ENCODE measurements at places on chromosomes 2 and 18.

- no peak for DNase-seq
Observed at GRCh38 chr2:219457784-219458369, 23.2 kb downstream of the SPEG start.

DNA sequence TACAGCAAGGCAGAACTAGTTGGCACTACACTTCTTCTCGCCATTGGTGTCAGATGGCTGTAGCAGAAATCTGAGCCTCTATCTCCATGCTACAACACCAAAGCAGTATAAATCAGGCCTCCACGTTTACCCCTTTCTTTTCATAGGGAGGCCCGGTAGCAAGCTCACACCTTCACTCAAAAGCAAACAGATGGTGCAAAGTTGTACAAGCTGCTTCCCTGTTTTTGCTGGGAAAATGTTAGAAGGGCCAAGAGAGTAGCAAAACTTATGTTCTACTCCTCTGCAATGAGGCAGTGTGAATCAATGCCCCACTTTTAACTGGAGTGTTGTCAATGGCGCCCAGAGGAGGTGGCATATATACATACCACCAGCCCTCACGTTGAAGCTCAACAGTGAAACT is 369.6 kb upstream of the NRXN1 start:
- no peak for DNase-seq

DNA sequence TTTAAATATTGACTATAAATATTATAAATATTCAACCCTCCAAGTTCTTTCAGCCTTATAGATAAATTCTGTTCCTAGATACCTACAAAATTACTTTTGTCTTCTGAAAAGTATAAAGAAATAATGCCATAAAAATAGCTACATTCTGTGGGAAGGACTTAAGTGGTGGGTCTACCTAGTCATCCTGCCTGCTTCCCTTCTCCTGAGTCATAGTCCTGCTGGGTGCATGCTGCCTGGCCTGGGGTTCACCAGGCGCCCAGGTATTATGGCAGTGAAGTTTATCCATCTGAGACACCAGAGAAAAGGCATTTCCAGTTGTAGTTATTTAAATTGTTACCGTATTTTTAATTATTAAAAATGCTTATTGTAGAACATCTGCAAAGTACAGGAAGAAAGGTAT is 167.5 kb downstream of the SLC39A10 start:
- DNase-seq: no peak

DNA sequence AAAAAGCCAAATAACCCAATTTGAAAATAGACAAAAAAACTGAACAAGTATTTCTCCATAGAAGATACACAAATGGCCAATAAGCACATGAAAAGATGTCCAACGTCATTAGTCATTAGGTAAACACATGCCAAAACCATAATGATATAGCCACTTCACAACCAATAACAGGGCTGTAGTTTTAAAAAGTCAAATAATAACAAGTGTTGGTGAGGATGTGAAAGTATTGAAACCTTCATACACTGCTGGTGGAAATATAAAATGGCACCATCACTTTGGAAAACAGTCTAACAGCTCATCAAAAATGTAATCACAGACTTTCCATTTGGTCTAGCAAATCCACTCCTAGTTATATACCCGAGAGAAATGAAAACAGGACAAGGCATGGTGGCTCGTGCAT is 144.2 kb upstream of the CYP1B1 start:
- no peak for DNase-seq

GRCh38 chr2:233462826-233463470 is 103.6 kb downstream of the USP40 start:
- no peak for DNase-seq

DNA sequence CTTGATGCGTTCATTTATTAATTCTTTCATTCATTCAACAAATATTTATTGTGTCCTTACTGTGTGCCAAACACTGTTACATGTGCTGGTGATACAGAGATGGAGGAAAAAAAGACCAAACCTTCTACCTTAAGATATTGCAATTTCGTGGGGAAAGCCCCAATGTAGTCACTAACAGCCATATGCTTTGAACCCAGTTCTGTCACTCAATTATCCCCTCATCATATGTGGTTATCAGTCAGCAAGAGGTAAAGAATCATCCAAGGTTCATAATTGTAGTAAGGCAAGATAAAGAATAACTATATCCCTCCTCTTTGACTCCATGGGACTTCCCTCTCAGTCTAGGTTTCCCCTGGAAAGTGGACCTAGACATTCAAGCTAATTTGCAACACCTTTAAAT is 1185.6 kb upstream of the CELF4 start:
- no peak for DNase-seq

DNA sequence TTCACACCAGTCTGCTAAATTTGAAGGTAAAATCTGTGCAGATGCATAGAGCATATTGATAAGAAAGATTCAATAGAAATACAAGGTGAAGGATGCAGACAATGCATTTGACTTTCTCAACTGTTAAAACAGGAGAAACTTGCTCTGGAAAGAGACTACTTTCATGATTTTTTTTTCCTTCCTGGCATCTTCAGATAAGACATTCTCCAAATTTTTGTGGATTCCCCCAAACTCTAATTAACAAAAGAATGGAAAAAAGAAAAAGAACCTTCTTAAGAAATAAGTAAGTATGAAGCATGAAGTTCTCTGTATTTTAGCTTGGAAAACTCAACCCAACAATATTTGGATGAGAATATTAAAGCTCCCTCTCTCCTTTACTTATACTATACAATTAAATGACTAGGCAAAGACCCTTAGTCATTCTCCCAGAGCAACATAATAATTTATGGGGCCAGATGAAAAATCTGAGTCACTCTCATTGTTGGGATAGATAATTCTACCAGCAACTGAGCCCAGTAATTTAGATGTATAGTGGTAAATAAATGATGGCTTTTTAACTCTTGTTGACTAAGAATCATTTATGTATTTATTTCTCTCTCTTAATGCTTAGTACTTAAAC is 298.7 kb upstream of the COL3A1 start:
- no peak for DNase-seq

DNA sequence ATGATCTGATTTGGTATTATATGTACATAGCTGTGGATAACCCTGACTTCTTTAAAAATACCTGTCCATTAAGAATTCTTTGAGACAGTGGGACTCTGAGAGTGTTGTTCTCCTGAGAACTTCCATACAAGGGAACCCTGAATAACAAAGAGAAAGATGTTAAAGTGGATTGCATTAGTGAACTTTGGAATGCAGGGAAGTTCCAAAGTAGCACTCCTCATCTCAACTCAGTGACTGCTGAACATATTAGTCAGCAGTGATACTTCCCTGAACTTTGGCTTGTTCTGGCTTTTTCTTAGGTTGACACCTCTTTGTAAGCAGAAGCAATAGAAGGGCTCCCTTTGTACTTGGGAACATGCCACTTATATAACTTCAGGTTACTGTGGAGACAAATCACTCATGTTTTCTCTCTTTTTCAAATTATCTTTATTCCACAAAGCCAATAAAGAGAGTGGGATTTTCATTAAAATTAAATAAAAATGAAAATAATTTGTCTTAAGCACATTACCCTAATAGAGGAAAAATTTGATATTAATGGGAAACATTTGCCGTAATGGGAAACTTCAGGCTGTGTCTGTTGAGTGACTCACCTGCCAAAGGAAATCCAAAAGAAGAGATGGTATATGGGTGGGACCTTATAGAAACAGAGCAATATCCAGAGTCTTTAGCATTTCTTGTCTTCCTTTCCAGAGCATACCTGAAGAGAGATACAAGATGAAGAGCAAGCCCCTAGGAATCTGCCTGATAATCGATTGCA is 33.3 kb downstream of the CFLAR start:
- no peak for DNase-seq

DNA sequence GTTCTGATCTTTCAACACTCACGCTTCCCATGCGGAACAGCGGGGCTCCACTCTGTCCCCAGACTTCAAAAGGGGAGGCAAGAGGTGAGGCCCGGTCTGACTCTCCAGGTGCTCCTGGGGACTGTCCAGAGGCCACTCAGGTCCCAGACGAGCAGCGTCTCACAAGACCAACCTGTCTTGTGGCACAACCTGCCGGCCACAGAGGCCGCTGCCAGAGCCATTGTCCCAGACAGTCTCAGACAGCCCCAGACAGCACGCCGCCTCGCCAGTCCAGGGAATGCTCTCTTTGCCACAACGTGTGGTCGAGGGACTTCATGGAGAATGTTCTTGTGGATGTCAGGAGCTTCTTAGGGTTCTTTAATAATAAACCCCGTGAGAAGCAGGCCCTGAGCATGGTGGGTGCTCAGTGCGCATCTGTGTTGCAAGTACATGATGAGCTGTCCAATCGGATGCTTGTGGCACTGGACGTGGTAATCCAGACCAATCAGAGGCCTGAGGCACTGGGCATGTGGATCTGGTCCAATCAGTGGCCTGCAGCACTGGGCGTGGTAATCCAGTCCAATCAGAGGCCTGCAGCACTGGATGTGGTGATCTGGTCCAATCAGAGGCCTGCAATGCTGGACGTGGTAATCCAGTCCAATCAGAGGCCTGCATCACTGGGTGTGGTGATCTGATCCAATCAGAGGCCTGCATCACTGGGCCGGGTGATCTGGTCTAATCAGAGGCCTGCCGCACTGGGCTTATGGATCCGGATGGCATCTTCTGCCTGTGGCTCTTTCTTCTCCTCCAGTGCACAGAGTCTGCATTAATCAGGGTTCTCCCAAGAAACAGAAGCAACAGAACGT is 76.4 kb downstream of the TMEM18 start:
- no peak for DNase-seq

GRCh38 chr2:42888321-42889245 is 96.2 kb upstream of the HAAO start:
- DNase-seq: no peak

DNA sequence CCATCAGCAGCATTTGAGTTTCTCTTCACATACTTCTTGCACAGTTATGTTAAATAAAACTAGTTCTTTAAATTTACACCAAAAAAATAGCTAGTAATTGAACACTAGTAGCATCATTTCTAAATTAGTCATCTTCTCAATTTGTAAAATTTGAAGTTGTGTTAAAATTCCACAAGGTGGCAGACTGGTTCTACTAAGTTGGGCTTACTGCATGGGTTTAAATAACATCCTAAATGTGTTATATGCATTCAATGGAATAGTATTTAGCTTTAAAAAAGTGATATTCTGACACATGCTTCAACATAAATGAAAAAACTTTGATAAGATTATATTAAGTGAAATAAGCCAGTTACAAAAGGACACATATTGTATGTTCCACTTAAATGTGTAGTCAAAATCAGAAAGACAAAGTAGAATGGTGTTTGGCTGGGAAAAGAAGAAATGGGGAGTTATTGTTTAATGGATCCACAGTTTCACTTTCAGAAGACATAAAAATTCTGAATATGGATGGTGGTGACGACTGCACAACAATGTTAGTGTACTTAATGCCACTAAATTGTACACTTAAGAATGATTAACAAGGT is 28.7 kb upstream of the RPRD1A start:
- no peak for DNase-seq

GRCh38 chr2:133660510-133660909 is 92.2 kb upstream of the NCKAP5 start:
- no peak for DNase-seq

GRCh38 chr2:175855794-175856453 is 146.1 kb downstream of the LNPK start:
- no peak for DNase-seq

DNA sequence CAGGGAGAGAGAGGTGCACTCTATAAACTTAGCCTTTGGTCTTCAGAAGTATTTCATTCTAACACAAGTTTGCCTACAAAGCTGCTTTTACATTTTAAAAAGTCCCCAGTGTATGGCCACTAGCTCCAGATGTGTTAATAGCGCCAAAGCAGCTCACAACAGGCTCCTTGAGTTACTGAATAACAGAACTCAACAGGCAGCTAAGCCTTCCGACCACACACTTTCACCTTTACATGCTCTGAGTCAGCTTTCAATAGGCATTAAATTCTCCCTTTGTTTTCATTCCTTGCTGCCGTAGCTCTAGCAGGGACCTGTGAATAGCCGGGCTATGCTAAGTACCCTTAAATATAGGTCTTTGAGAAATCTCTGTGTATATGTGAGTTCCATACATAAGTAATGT is 262.8 kb upstream of the PARD3B start:
- DNase-seq: no peak

DNA sequence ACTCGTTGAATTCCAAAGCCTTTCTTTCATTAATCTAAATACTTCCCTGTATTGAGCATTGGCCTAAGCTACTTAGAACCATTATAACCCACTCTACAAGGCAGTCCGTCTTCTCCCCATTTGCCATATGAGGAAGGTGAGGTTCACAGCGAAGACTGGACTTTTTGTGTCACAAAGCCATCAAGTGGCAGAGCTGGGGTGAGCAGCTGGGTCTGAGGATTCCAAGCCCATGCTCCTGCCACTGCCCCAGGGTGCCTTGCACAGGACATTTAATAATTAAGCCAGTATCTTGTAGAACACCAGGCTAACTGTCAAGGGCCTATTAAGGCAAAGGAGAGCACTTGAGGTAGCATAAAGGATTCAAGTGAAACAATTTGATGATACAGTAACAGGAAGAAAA is 68.8 kb upstream of the ZNF397 start:
- DNase-seq: no peak

DNA sequence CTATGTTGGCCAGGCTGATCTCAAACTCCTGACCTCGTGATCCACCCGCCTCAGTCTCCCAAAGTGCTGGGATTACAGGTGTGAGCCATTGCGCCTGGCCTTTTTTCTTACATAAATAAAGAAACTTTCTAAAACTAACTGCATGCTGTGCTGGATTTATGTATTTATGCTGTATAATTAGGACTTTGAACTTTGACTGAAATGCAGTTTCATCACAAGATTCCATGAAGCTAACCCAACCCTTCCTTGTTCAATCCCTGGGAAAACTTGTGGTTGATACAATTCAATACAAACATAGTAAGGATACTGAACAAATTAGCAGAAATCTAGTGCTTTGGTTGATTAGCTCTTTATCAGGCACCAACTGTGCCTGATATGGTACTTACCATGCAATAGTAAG is 20.9 kb upstream of the SLC35F5 start:
- DNase-seq: no peak

GRCh38 chr2:129912871-129913694 is 66.4 kb upstream of the RAB6C start:
- DNase-seq: no peak

DNA sequence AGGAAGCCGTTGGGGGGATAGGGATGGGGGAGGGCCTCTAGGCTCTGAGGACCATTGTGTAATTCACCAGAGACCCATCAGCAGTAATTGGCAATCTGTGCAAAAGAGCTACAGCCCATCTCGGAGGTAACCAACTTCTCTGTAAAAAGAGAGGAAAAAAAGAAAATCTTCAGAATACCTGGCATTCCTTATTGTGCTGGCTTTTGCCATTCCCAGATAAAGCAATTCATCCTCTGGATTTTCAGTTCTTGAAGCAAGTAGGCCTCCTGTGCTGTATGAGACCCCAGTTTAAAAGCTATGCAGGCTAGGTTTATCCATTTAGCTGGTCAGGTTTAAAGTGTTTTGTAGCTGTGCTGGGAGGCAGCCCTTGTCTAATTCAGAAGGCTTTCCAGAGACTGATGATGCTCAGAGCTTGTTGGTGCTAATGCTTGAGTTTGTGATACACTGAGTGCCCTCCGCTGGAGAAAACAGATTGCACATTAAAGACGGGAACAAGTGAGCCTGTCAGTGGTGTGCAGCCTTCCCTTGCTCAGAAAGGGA is at the start of gene LRRTM4:
TSS of gene LRRTM4 (minus strand) at position 446 of the 540 bp plus-strand sequence.
- DNase-seq: no peak

All from stimulated activated naive CD4-positive, alpha-beta T cell treated with Interleukin-2 at 50 U/mL for 16 hours (primary cell).